ENCODE measurements at places on chromosomes 2 and 18.
A peak's percentile ranks its signal among the peaks of the same experiment; 100 is the strongest.

- no peak for DNase-seq
Measured at GRCh38 chr2:25230948-25231311, 62.5 kb upstream of the POMC start.

GRCh38 chr2:109321570-109321969 lies 192.6 kb downstream of the SH3RF3 start:
- DNase-seq: no peak

- DNase-seq: no peak
Measured at GRCh38 chr2:24082787-24083566, 1.7 kb downstream of the TP53I3 start.

GRCh38 chr2:75489721-75490120 lies 71.0 kb downstream of the EVA1A start:
- DNase-seq: no peak

- DNase-seq: no peak
Measured at GRCh38 chr2:107542314-107542740, 284.4 kb upstream of the RGPD4 start.

- no peak for DNase-seq
Measured at GRCh38 chr18:42758852-42759251, 356.6 kb downstream of the RIT2 start.

DNA sequence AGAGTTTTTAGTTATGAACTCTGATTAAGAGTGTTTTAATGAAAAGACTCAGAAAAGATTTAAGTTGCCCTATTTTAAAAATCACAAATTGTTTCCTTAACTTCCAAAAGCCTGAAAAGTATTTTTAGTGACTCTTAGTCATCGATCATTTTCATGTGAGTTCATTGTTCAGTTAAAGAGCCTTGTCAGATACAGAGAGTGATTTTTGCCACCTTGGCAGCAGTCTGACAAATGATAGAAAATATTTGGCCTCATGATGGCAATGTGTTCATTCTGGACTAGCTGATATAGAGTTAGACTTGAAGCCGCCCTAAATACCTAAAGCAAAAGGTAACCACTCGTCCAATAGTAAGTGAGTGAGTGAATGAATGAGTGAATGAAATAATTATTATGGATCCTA lies 225.8 kb downstream of the CPS1 start:
- DNase-seq: no peak

GRCh38 chr2:60885683-60886082 lies 4.3 kb downstream of the REL start:
- no peak for DNase-seq

GRCh38 chr2:240787521-240788472 lies 32.2 kb downstream of the KIF1A start:
- no peak for DNase-seq

- DNase-seq: no peak
Measured at GRCh38 chr2:104582471-104582870, 271.4 kb upstream of the POU3F3 start.

DNA sequence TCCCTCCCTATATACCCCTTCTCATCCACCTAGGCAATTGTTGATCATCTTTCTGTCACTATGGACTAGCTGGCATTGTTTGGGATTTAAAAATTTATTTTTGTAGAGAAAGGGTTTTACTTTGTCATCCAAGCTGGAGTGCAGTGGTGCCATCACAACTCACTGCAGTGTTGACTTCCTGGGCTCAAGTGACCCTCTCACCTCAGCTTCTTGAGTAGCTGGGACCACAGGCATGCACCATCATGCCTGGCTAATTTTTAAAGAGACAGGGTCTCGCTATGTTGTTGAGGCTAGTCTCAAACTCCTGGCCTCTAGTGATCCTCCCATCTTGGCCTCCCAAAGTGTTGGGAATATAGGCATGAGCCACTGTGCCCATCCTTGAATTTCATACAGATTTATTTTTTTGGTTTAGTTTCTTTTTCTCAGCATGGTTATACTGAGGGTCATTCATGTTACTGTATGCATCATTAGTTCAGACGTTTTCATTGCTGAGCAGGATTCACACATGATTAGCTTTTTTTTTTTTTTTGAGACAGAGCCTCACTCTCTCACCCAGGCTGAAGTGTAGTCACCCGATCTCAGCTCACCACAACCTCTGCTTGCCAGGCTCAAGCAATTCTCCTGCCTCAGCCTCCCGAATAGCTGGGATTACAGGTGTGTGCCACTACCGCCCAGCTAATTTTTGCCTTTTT lies 8.6 kb upstream of the PCARE start:
- DNase-seq: no peak

GRCh38 chr2:230885463-230886130 lies 20.9 kb downstream of the ITM2C start:
- peak; percentile 95 for DNase-seq

DNA sequence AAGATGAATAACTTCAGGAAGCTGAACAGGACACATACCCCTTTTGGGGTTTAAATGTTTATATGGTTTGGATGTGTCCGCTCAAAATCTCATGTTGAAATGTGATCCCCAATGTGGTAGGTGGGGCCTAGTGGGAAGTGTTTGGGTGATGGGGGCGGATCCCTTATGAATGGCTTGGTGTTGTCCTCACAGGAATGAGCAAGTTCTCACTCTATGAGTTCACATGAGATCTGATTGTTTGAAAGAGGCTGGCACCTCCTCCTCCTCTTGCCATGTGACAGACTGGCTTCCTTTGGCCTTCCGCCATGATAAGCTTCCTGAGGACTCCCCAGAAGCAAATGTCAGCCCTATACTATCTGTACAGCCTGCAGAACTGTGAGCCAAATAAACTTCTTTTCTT lies 88.6 kb upstream of the ZNF532 start:
- DNase-seq: no peak

GRCh38 chr18:26809346-26809745 lies 56.2 kb downstream of the AQP4 start:
- DNase-seq: no peak
